ENCODE measurements at places on chromosomes 13 and 19. TPM values are rescaled to one million over a fixed set of nuclear protein-coding genes. Genes with fewer than 3 reads are reported as not detected.

DNA sequence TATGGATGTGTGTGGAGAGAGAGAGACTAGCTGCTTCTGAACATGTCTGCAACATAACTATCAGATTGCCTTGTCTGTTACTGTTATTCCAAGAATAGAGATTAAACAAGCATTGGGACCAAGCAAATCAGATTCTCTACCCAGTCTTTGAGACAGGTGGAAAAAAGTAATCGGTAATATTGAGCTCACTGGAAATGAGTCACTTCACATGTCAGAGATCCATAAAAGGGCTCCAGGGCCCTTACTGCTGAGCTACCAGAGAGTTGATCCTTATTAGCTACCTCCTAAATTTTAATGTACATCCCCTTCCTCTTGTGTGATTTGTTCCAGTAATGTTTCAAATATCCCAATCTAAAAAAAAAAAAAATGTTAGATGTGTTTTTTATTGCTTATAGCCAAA is 2118.0 kb downstream of the PCDH9 start:
- no peaks in the 10 kb centered on the region for H3K4me1 ChIP-seq
- DNase-seq: no peak
- no peaks in the 10 kb centered on the region for H3K36me3 ChIP-seq
- no peak overlapping the region for H3K27ac ChIP-seq
- no peak overlapping the region for H3K4me3 ChIP-seq

- no peak overlapping the region for H3K27ac ChIP-seq
- no peaks in the 10 kb centered on the region for H3K36me3 ChIP-seq
- no peak for DNase-seq
- H3K4me1 ChIP-seq: no peaks in the 10 kb centered on the region
- no peaks in the 10 kb centered on the region for H3K27me3 ChIP-seq
Measured at GRCh38 chr13:113149711-113150549, 8.5 kb upstream of the PROZ start.

GRCh38 chr19:29624489-29625185 is 18.6 kb downstream of the POP4 start:
- no peak for DNase-seq

DNA sequence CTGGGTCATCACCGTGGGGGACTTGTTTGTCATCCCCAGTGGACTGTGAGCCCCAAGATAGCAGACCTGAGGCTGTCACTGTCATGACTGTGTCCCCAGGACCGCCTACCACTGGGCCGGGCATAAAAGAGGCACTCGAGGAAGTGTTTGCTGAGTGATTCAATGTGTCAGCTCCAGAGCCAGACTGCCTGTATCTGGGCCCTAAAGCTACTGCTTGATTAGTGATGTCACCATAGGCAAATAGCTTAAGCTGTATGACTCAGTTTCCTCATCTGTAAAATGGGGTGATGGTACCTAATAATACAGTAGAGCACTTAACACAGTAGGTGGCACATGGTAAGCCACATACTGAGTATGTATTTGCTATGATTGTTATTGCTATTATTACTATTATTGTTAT is 11.2 kb upstream of the CEACAM19 start:
- no peak overlapping the region for H3K27ac ChIP-seq
- no peak overlapping the region for H3K4me3 ChIP-seq
- no peaks in the 10 kb centered on the region for H3K36me3 ChIP-seq

GRCh38 chr19:3855320-3855719 is 13.5 kb downstream of the ZFR2 start:
- no peaks in the 10 kb centered on the region for H3K4me1 ChIP-seq
- DNase-seq: no peak
- H3K27ac ChIP-seq: no peak overlapping the region
- H3K27me3 ChIP-seq: no peaks in the 10 kb centered on the region
- H3K36me3 ChIP-seq: no peaks in the 10 kb centered on the region

Gene ZNF83
- 124 TPM for total RNA-seq

Gene IGLON5
- not detected for total RNA-seq

Gene CEACAM20
- total RNA-seq: 0.40 TPM

Gene F10
- 9.7 TPM for total RNA-seq

Gene C1QTNF9
- total RNA-seq: 0.28 TPM

Data from uterus (tissue), 4 donors.